ENCODE measurements at places on chromosomes 1 and 21.

GRCh38 chr1:214071469-214071868 is 83.7 kb downstream of the PROX1 start:
- DNase-seq, result no peak

GRCh38 chr1:169497317-169497716 is 11.6 kb upstream of the SLC19A2 start:
- DNase-seq, result no peak

- DNase-seq, result no peak
Observed at GRCh38 chr1:14756589-14757285, 158.3 kb downstream of the KAZN start.

GRCh38 chr1:233647073-233647472 is 33.2 kb downstream of the KCNK1 start:
- DNase-seq, result no peak

GRCh38 chr1:153231785-153232184 is 14.4 kb downstream of the PRR9 start:
- no peak for DNase-seq

DNA sequence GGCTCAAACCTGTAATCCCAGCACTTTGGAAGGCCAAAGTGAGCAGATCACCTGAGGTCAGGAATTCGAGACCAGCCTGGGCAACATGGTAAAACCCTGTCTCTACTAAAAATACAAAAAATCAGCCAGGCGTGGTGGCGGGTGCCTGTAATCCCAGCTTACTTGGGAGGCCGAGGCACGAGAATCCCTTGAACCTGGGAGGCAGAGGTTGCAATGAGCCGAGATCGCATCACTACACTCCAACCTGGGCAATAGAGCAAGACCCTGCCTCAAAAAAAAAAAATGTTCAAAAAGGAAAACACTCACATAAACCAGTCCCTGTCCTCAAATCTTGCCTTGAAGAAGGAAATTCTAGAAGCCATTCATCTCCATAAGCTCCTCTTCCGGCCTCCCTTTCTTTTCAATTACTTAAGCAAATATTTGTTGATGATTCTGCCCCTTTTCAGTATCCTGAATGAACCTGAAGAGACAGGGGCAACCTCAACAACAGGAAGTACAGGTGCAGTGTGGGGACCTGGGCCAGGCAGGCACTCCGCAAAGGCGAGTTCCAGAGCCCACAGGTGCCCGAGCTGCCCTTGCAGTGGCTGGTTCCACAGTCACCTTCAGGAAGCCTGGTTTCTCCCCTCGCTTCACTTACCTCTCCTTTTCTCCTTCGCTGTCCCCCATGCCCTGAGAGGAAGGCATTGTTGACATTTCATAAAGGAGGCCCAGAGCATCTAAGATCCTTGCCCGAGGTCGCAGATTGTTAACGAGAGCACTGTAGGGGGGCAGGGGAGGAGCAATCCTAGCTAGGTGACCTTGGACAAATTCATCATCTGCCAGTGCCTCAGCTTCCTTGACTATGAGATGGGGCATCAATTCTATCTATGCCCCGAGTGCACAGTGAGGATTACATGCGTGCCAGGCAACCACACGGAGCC is 8.9 kb upstream of the LEFTY1 start:
- DNase-seq, result no peak

DNA sequence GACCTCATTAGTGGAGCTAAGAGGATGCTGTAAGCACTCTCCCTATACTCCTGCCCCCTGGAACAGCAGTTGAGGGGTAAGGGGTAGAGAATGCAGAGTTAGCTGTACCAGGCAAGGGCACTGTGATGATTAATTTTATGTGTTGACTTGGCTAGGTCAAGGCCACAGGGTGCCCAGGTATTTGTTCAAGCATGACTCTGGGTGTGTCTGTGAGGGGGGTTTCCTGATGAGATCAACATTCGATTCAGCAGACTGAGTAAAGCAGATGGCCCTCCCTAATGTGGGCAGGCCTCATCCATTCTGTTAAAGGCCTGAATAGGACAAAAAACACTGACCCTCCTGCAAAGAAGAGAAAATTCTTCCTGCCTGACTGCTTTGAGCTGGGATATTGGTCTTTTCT is 110.8 kb downstream of the KCND3 start:
- DNase-seq, result no peak

GRCh38 chr21:45365608-45366241 is 39.2 kb upstream of the COL18A1 start:
- DNase-seq, result no peak

DNA sequence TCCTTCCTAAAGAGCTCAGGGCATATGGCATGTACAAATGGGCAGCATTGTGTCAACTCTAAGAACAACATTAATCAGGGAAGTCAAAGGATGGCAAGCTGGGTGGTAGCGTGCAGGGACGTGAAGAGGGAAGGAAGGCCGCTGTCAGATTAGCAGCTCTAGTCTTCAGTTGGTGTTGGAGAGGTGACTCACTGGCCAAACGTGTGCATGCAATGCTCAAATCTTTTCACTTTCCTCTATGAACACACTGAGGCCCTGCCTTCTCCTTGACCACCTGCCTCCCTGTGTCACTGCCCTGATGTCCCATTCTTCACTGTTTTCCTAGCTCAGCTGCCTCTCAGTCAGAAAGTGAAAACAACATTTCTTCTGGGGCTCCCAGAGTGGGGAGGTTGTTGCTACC is 5.9 kb upstream of the PIGR start:
- no peak for DNase-seq

DNA sequence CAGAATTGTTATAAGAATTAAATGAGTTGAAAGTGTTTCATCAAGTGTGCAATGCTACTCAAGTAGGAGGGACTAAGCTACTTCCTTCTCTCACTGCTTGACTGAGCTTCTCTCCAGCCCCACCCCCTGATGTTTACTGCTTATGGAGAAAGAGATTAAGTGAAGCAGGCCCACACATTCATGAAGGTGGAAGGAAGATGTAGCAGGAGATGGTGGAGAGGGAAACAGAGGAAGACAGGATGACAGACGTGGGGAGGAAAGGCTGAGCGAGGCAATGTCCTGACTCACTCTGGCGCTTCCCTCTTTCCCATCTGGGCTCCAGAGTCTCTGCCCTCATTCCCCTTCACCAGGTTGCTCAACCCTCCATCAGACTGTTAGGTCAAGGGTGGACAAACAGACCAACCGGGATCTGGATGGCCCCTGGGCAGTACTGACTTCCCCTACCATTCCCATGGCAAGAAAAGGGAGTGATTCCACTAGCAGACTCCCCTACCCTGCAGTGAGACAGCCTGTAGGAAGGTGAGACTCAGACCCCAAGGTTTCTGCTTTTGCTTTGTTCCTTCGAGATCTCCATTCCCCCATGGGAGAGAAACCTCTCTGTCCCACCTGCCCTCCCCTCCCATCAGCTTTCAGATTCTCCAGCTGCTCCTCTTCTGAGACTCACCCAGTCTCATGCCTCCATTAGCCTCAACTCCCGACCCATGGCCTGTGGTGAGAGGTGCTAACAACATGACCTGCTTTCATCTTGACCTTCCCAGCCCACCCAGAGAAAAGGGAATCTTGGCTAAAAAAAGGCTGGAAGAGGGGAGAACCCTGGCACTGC is 3.1 kb upstream of the ARHGEF2 start:
- no peak for DNase-seq

DNA sequence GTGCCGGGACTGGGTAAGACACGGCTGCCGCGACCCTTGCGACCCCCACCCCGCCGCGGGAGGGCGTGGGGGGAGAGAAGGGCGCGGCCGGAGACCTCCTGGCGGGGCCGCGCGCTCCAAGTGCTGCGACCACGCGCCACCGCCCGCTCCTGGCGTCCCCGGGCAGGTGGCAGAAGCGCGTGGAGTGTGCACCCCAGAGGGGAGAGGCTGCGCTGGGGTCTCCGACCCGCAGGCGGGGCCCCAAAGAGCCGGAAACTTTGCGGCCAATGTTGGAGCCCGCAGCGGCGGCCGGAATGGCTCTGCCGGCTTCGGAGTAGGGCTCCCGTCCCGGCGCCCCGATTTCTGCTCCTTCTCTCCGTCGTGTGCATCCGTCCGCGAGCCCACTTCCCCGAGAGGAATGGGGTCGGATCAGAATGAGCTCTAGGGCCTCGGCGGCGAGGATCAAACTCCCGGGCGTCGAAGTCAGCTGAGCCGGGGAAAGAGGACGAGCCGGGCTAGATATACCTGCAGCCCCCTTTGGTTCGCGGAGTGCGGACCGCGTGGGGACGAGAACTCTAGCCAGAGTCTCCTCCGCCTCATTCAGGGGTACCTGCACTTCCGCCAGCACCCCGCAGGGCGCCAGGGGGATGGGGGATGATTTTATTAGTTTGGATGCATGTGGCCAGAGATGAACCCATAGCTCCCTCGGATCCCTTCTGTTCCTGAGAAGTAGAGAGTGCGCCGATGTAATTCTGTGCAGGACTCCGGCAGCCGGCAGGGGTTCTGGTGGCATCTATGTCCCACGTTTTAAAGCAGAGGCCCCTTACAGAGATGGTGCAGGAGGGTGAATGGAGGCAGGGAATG is 751 bp downstream of the STUM start:
- DNase-seq, result no peak

DNA sequence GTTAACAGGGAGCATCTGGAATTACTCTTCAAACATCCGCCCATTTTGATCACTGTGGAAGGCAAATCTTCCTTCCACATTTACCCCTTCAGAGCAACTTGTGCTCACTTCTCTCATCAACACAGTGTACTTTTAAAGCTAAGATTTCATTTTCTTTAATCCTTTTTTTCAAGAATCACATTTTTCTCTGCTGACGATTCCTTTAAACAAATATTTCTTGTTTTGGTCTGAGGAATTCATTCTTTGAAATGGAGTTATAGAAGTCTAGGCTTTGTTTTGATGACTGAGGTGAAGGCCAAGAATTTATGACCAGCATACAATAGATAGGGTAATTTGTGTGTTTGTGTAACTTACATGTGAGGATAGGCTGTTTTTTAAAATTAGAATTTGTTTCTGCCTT is 25.6 kb downstream of the LRRC42 start:
- no peak for DNase-seq

- DNase-seq, result no peak
Observed at GRCh38 chr1:30173560-30173959, 549.8 kb downstream of the MATN1 start.

All from GM18507 (cell line).